Articular chondrocyte of knee joint (primary cell): ENCODE measurements at places on chromosomes 6 and 20. TPM values are rescaled to one million over a fixed set of nuclear protein-coding genes. Genes with fewer than 3 reads are reported as not detected.

The SLC35D3 gene
- not detected in 2 replicates for total RNA-seq

The MAPK13 gene
- 2.7 and 8.3 TPM in 2 replicates for total RNA-seq

The SFTA2 gene
- not detected in 2 replicates for total RNA-seq

The ADGRF4 gene
- total RNA-seq: under 0.01 TPM in 1 of 2 replicates, not detected in the other

The GJA10 gene
- total RNA-seq: not detected in 2 replicates

The HLA-DOA gene
- 0.11 TPM in 1 of 2 replicates, not detected in the other for total RNA-seq

The KIF25 gene
- not detected in 2 replicates for total RNA-seq

The CFAP206 gene
- total RNA-seq: 1.2 and 2.5 TPM in 2 replicates

The RRP36 gene
- 80.0 and 84.3 TPM in 2 replicates for total RNA-seq

The MUC21 gene
- total RNA-seq: not detected in 2 replicates

The DEFB118 gene
- total RNA-seq: not detected in 2 replicates

The SEL1L2 gene
- not detected in 2 replicates for total RNA-seq

The SYNDIG1 gene
- total RNA-seq: 0.86 and 1.2 TPM in 2 replicates

The RBM38 gene
- 3.8 and 4.1 TPM in 2 replicates for total RNA-seq

The LIN28B gene
- total RNA-seq: not detected in 2 replicates

The TSHZ2 gene
- total RNA-seq: under 0.01 and 0.43 TPM in 2 replicates

The XRN2 gene
- 103 and 124 TPM in 2 replicates for total RNA-seq

The PRDM13 gene
- total RNA-seq: not detected in 2 replicates

The MYT1 gene
- not detected in 2 replicates for total RNA-seq

The PREP gene
- total RNA-seq: 27.6 and 29.2 TPM in 2 replicates

The CAGE1 gene
- under 0.01 TPM in 2 replicates for total RNA-seq

The SRMS gene
- not detected in 2 replicates for total RNA-seq

The NANP gene
- total RNA-seq: 11.5 and 11.8 TPM in 2 replicates

The TXLNB gene
- under 0.01 and 1.1 TPM in 2 replicates for total RNA-seq
